Neural crest cell (in vitro differentiated cells): ENCODE measurements at places on chromosomes 2 and 18.

GRCh38 chr18:47917923-47918610 is 12.4 kb downstream of the SMAD2 start:
- DNase-seq, result no peak

DNA sequence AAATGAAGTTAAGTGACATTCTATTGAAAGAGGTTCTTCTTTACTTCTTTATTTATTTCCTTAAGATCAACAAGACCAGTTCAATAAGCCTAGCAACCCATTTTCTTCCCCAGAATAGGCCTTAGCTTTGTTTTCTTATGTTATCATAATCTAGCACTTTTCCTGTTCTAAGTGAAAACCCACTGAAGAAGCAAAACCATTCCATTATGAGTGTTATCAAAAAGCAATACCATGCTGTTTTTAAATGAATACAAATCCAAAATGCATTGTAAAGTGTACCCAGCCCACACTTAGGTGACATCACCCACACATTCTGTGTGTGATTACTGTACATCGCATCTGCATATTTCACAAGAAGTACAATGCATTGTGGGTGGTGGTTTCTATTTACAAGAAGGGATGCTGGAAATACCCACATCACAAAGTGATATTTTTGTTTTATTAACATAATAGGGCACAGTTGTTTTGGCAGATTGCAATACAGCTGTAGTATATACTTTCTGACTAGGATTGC is 679.5 kb downstream of the KCNJ3 start:
- no peak for DNase-seq

DNA sequence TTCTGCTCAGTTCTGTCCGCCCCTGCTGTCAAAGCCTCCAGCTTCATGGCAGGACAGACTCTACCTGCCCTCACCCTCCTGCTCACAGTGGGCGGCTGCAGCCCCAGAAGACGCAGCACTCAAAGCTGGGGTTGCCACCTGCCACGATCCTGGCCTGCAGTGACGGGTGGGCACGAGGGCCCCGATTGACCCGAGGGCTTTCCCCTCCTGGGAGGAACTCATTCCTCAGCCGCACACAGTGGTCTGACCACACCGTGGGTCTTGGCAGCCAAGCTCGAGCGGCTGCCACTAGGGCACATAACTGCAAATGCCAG is 47.1 kb downstream of the HS6ST1 start:
- no peak for DNase-seq

DNA sequence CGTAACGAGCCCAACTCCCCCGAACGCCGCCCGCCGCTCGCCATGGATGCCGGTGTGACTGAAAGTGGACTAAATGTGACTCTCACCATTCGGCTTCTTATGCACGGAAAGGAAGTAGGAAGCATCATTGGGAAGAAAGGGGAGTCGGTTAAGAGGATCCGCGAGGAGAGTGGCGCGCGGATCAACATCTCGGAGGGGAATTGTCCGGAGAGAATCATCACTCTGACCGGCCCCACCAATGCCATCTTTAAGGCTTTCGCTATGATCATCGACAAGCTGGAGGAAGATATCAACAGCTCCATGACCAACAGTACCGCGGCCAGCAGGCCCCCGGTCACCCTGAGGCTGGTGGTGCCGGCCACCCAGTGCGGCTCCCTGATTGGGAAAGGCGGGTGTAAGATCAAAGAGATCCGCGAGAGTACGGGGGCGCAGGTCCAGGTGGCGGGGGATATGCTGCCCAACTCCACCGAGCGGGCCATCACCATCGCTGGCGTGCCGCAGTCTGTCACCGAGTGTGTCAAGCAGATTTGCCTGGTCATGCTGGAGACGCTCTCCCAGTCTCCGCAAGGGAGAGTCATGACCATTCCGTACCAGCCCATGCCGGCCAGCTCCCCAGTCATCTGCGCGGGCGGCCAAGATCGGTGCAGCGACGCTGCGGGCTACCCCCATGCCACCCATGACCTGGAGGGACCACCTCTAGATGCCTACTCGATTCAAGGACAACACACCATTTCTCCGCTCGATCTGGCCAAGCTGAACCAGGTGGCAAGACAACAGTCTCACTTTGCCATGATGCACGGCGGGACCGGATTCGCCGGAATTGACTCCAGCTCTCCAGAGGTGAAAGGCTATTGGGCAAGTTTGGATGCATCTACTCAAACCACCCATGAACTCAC is 673 bp downstream of the PCBP1 start:
- no peak for DNase-seq
